ENCODE measurements at places on chromosomes 12 and 14. TPM values are rescaled to one million over a fixed set of nuclear protein-coding genes. Genes with fewer than 3 reads are reported as not detected.

The REP15 gene
- total RNA-seq = not detected

The RIN3 gene
- total RNA-seq = 80.5 TPM

DNA sequence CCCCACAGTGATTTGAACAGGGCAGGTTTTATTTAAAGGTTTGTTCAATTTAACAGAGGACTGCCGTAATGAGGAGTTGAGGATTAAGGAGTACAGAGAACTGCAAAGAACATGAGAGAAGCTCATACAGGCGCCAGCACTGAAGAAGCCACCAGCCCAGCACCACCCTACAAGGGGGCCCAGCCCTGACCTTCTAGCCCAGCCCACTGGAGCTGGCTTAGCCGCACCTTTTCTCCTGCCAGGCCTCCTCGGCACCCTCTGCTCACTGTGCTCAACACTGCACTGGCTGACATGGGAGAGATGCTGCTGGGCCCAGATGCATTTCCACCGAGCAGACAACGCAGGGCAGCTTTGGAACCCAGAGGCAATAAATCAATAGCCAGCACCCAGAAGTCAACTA lies 36.5 kb upstream of the SFSWAP start:
- H3K27me3 ChIP-seq = peaks cover 12% of the 10 kb centered on the region
- DNase-seq = no peak
- no peaks in the 10 kb centered on the region for H3K36me3 ChIP-seq
- no peaks in the 10 kb centered on the region for H3K4me1 ChIP-seq
- H3K4me3 ChIP-seq = no peak overlapping the region

DNA sequence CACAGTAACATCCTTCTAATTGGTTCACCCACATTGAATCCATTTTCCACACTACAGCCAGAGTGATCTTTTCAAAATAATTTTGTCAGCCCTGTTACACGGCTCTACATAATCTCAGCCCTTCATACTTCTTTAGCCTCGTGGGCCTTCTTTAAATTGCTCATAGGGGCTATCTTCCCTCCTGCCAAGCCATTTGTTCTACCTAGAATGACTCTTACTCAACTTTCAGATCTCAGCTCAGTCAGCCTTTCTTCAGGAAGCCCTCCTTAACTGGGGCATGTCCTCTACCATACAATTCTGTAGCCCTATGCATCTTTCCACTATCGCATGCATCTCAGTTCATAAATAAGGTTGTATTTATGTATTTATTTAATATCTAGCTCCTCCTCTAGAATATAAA lies 39.7 kb downstream of the CEP128 start:
- H3K27ac ChIP-seq = no peak overlapping the region
- DNase-seq = no peak

DNA sequence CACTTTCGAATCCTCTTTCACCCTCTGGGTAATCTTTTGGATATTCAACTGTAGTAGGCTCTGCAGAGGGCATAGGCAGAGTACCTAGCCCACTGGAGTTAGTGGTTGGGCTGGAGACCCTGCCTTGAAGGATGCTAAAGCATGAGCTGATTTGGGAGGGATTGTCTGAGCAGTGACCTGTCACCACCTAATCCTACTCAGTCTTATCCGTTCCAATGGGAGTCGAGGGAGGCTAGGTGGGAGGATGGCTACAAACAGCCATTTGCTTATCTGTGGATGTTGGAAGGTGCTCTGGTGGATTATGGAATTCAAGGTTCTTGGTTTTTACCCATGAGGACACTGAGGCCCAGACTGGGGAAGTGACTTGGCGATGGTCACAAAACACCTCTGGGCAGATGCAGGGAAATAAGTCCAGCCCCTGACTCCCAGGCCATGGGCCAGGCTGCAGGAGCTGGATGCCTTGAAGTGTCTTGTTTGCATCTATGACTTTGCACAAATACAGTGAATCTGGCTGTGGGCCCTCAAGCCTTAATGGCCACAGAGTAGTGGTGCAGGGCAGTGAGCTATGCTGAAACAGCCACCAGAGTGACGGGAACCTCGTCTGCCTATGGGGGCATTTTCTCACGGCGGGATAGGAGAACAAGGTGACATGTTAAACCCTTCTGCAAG lies 3.7 kb downstream of the KMT5A start:
- no peaks in the 10 kb centered on the region for H3K27me3 ChIP-seq
- peaks cover 29% of the 10 kb centered on the region for H3K4me1 ChIP-seq
- H3K4me3 ChIP-seq = peak overlapping the region; percentile 90
- H3K27ac ChIP-seq = peak overlapping the region; percentile 93
- peaks cover 12% of the 10 kb centered on the region for H3K36me3 ChIP-seq

GRCh38 chr12:26319511-26319910 lies 124.1 kb downstream of the SSPN start:
- no peak overlapping the region for H3K27ac ChIP-seq
- no peak for DNase-seq
- no peaks in the 10 kb centered on the region for H3K4me1 ChIP-seq
- H3K36me3 ChIP-seq = no peaks in the 10 kb centered on the region
- peaks cover 4% of the 10 kb centered on the region for H3K27me3 ChIP-seq

DNA sequence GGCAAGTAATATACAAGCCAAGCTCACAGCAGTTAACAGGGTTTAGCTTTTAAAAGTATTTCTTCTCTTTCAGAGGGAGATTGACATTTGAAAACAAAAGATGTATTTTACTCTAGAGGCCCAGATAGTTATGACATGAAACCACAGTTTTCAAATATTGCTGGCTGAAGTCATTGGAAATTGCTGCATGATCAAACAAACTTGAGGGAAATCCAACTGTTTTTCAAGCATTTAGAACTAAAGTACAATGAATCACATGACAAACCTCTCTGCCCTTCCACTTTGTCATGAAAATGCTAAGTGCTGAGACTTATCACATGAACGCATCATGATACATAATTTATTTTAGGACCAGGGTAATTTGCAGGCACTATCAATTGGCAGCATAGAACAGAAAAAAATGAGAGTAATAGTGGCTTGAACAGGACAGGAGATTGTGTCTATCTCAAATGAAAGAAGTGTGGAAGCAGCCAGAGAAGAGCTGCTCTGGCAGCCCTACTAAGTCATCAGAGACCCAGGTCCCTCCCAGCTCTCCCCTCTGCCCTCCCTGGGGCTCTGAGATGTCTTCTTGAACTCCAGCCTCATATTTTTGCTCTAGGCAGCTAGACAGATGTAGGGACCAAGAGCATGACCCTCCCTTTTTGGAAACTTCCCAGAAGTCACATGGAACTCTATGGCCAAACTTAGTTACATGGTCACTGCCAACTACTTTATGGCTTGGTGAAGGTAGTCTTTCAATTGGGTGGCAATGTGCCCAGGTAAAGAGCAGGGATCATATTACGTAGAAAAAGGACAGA lies 90.1 kb upstream of the PELI2 start:
- peaks cover 33% of the 10 kb centered on the region for H3K27me3 ChIP-seq
- H3K36me3 ChIP-seq = no peaks in the 10 kb centered on the region
- H3K4me1 ChIP-seq = no peaks in the 10 kb centered on the region
- no peak overlapping the region for H3K4me3 ChIP-seq

DNA sequence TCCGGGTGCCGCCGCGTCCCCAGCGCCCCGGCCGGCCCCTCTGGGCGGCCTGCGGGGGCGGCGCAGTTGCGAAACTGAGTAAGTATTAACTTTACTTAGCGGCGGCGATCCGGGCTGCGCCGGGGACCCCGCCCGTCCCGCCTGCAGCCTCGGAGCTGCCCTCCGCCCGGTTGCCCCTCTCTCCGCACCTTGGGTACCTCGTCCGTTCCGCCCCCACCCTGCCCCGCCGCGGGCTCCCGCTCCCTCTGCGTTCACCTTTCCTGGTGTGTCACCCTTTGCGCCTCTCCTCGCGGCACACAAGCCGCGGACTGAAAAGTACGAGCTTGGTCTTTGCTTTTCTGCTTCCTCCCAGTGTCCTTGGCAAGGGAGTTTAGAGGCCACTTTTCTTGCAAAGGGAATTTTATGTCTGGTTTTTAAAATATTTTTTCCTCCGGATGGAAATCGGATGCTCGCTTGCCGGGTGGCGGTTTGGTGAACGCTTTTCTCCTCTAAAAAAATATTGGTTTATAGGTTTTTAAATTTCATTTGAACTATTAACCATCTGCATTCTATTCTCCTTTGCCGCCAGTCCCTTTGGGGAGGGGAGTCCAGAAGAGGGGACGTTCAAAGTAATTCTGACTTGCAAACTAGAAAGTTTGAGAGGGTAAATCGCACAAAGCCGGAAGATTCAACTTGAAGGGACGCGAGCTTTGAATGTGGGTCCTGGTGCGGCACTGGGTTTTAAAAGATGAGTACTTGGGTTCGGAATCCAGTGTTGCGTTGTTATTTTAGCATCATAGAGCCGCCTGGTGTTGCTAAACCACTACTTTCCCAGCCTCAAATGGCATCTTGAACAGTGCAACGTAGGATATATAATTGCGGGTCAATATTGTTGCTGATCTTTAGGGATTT lies 834 bp downstream of the RASSF8 start:
- DNase-seq = no peak
- peaks cover 71% of the 10 kb centered on the region for H3K27me3 ChIP-seq
- H3K36me3 ChIP-seq = peaks cover 1% of the 10 kb centered on the region
- peaks cover 11% of the 10 kb centered on the region for H3K4me1 ChIP-seq
- H3K4me3 ChIP-seq = peak overlapping the region; percentile 82
- no peak overlapping the region for H3K27ac ChIP-seq

Measured in activated naive CD8-positive, alpha-beta T cell treated with anti-CD3 and anti-CD28 coated beads, Interleukin-2, amount 10 ng/mL, durations not matched to agents 7 days and 5 days (primary cell).